ENCODE measurements at places on chromosomes 6 and 20. TPM values are rescaled to one million over a fixed set of nuclear protein-coding genes. Genes with fewer than 3 reads are reported as not detected.

DNA sequence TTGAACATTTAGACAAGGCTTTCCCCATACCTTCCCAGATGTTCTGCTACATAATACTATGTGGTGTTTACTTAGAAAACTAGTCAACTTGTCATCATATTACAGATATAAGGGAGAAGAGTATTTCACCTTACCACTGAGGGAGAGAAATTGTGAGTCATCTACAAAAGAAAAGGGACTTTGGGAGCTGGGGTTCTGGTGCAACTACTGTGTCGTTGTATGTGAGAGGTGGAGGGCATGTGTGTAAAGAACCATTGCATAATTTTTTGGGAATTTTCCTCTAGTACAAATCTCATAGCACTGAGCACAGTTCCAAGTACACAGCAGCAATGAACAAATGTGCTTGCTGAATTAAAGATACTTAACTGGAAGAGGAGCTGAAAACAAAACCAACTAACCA, 665.6 kb downstream of the DHX35 start:
- H3K27ac ChIP-seq, result no peak overlapping the region
- no peak overlapping the region for H3K4me3 ChIP-seq
- H3K27me3 ChIP-seq, result no peaks in the 10 kb centered on the region
- DNase-seq, result no peak

DNA sequence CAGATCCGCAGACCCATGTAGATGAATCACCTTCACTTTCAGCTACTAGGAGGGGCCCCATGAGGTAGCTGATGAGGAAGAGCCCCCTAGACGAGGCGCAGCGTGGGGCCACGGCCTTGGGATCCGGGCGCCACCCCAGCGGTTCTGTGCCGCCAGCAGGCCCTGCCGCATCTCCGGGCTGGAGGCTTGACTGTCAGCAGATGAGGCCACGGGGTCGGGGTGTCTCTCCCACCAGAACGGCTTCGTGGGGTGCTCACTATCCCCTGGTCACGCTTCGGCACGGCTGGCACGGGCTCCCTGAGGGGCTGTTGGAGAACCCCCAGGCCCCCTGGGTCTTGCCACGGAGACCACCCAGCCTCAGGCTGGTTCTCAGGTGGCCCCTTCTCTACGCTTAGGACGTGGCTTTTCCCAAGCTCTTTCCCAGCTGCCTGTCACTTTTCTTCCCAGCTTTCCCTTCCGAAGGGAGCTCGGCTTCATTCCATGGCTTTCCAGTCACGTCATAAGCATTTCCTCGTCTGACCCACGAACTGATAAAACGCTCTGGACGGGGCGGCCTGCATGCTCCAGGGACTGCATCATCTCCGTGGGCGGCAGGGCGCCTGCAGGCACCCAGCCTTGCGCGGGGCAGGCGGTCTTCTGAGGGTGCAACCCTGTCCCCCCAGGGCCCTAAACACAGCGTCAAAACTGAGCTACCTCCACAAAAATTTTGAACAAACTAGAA, 85.9 kb downstream of the THBS2 start:
- no peaks in the 10 kb centered on the region for H3K27me3 ChIP-seq
- peak; percentile 46 for DNase-seq
- peak overlapping the region; percentile 84 for H3K27ac ChIP-seq
- H3K4me1 ChIP-seq, result peaks cover 31% of the 10 kb centered on the region

DNA sequence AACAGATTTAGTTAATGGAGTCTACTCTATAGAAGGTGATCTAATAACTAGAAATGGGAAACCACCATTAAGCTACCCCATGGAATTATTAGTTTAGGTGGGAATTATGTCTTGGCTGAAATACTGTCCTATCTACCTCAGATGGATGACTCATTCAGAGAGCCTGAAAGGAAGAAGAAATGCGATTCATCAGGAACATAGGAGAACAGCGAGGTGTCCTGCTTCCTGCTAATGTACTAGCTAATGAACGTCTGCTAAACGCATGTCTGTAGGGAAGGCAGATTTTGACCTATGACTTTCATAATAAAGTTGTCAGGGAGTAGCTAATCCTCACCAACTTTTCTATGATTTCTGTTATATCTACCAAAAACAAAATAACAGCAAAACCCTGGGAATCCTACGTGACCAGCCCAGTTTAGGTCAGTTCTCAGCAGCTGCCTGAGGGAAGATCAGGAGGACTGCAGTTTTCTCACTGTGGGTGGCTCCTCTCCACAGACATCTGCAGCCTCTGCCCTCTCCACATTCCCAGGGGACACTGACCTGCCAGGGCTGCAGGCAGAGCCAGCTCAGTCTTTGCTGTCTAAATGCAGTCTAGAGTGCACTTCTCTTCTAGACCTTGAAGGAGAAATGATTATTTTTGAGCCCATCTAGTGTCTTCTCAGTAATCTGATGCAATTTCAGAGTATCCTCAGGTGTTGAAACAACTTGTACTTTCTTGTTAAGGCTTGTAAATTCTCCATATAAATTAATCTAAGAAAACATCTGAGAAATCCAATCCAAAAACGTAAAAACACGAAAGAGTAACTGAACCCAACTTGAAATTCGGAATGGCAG, 18.1 kb upstream of the SFT2D1 start:
- no peak overlapping the region for H3K4me3 ChIP-seq
- H3K27me3 ChIP-seq, result no peaks in the 10 kb centered on the region
- H3K4me1 ChIP-seq, result no peaks in the 10 kb centered on the region
- no peak for DNase-seq

- H3K27me3 ChIP-seq, result no peaks in the 10 kb centered on the region
- H3K36me3 ChIP-seq, result no peaks in the 10 kb centered on the region
- no peak for DNase-seq
- H3K4me1 ChIP-seq, result peaks cover 45% of the 10 kb centered on the region
Observed at GRCh38 chr6:158043586-158044524, 62.2 kb downstream of the SYNJ2 start.

DNA sequence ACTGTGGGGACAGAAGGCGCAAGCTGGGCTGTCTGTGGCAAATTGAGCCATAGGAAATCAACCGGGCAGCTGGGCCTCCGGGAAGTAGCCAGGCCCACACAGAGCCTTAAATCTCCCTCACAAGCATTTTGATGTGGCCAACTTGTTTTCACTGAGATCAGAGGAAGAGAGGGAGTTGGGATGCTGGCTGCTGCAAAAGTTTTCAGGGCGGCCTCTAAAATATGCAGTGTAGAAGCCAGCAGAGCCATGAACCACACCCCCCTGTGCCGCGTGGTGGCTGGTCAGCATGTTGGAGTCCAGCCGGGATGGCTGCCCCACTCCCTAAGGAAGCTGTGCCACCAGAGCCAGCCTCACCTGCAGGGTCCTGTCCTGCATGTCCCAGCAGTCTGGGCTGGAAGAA, 167.4 kb downstream of the CDC5L start:
- no peaks in the 10 kb centered on the region for H3K36me3 ChIP-seq
- no peak for DNase-seq
- H3K4me1 ChIP-seq, result no peaks in the 10 kb centered on the region
- H3K27me3 ChIP-seq, result no peaks in the 10 kb centered on the region

GRCh38 chr20:53713328-53714056, 119.9 kb upstream of the ZNF217 start:
- H3K27ac ChIP-seq, result no peak overlapping the region
- no peaks in the 10 kb centered on the region for H3K27me3 ChIP-seq
- no peak for DNase-seq
- H3K4me1 ChIP-seq, result no peaks in the 10 kb centered on the region

The VGLL2 gene
- total RNA-seq, result not detected
